ENCODE measurements at places on chromosomes 5 and 9. TPM values are rescaled to one million over a fixed set of nuclear protein-coding genes. Genes with fewer than 3 reads are reported as not detected.
A peak's percentile ranks its signal among the peaks of the same experiment; 100 is the strongest.

The CACNA1B gene
- not detected for total RNA-seq

The PDCD1LG2 gene
- 2.1 TPM for total RNA-seq

The MTAP gene
- 20.4 TPM for total RNA-seq

DNA sequence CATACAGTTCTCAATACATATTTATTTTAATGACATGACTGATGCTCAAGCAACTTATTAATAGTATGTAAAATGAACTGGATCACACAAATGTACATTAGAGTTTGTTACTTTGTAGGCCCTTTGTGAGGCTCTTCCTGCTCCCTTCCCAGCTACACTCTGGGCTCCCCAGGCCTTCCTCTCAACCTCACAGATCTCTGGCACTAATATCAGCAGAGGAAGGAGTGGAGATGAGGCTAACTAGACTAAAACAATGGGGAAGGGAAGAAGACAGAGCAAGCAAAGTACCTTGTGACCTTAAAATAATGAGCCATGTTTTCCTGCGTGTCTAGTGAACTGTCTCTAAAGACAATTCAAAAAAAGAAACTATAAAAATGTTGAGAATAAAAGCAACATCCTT lies 30.3 kb upstream of the TEK start:
- H3K4me3 ChIP-seq = no peak overlapping the region
- no peak for DNase-seq
- H3K4me1 ChIP-seq = no peaks in the 10 kb centered on the region
- H3K36me3 ChIP-seq = no peaks in the 10 kb centered on the region

GRCh38 chr5:141844414-141845097 lies 33.7 kb downstream of the PCDH1 start:
- no peak overlapping the region for H3K4me3 ChIP-seq
- no peaks in the 10 kb centered on the region for H3K4me1 ChIP-seq
- H3K27ac ChIP-seq = no peak overlapping the region

GRCh38 chr9:93398471-93398870 lies 53.0 kb upstream of the FAM120A start:
- no peak for DNase-seq
- no peaks in the 10 kb centered on the region for H3K27me3 ChIP-seq
- no peaks in the 10 kb centered on the region for H3K4me1 ChIP-seq
- no peaks in the 10 kb centered on the region for H3K36me3 ChIP-seq
- H3K27ac ChIP-seq = no peak overlapping the region

- peak overlapping the region; percentile 42 for H3K4me3 ChIP-seq
- H3K4me1 ChIP-seq = peaks cover 5% of the 10 kb centered on the region
- no peak for DNase-seq
- H3K27ac ChIP-seq = peak overlapping the region; percentile 59
- H3K27me3 ChIP-seq = no peaks in the 10 kb centered on the region
- no peaks in the 10 kb centered on the region for H3K36me3 ChIP-seq
Observed at GRCh38 chr5:107671742-107672210, 1.0 kb upstream of the EFNA5 start.

- H3K36me3 ChIP-seq = no peaks in the 10 kb centered on the region
- no peak overlapping the region for H3K4me3 ChIP-seq
- DNase-seq = no peak
- no peaks in the 10 kb centered on the region for H3K27me3 ChIP-seq
Observed at GRCh38 chr5:39049315-39049714, 24.9 kb downstream of the RICTOR start.

DNA sequence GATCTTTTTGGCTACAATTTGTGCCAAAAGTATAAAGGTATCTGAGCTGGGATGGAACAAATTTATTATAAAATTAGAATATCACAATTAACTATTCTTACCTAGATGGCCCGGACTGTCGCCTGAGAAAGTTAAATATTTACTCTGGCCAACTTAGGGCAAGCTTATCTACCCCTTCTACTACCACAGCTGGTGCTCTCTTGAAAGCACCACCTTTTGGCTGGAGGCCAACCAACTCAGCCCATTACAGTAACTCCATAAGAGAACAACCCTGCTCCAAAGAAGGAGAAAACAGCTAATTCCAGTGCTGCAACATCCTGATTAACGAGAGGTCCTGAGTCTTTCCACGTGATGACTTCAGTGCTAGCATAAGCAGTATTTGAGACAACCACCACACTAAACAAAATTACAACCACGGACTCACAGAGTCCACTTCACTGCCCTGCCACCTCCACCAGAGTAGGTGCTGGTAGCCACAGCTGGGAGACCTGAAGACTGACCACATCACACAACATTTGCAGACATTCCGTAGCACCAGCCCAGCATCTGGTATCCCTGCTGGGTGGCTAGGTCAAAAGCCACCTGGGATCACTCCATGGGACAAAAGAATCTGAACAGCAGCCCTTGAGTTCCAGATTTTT lies 43.2 kb downstream of the RGMB start:
- no peak overlapping the region for H3K4me3 ChIP-seq
- no peak for DNase-seq
- H3K27ac ChIP-seq = no peak overlapping the region
- H3K36me3 ChIP-seq = no peaks in the 10 kb centered on the region

DNA sequence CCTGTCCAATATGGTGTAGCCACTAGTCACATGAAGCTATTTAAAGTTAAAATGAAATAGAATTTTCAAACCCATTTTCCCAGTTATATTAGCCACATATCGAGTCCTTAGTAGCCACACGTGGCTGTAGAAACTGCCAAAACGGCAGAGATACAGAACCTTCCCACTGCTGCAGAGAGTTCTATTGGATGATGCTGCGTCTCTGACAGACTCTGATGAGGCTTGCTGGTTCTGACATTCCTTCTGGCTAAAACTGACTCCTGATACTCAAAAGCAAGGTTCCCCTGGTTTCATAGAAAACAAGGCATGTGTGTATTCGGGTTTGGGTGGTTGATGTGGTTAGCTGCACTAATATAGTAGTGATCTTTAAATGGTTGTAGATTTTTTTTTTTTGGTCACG lies 91.5 kb downstream of the TLE4 start:
- no peak overlapping the region for H3K27ac ChIP-seq
- no peak for DNase-seq
- no peaks in the 10 kb centered on the region for H3K36me3 ChIP-seq
- H3K4me1 ChIP-seq = peaks cover 19% of the 10 kb centered on the region
- H3K4me3 ChIP-seq = no peak overlapping the region
- H3K27me3 ChIP-seq = no peaks in the 10 kb centered on the region

DNA sequence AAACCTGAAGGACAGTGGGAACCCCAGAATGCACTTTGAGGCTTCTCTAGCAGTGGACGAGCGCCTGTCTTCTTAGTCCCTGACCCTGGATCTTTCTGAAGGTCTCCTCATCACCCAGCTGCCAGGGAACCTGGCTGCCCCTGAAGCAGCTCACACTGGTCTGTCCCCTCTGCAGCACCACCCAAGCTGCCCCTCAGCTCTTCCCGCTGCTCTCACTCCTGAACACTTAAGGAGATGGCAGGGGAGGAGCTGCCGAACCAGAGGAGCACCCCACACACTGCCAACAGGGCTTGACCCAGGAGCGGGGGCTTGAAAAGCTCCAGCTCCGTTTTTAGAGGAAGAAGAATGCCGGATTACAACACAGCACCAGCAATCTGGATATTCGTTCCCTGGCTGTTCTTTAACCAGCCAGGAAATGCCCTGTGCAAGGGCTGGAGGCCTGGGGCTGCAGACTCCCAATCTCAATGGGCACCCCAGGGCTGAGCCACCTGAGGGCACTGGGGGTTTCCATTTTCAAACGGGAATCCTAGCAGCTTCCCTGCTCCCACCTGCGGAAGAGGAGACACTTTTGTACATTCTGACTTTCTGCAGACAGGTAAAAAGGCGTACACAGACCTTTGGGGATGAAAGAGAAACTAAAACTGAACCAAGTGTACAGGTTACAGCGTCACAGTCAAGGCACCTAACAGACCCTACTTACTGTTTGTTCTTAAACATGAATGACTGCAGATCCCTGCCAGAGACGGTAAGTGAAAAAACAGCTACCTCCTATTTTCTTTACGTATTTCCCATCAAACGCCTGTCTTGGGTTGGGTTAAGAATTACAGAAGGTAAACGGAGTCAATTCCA lies 36.3 kb downstream of the GOLM1 start:
- no peak overlapping the region for H3K27ac ChIP-seq
- H3K27me3 ChIP-seq = no peaks in the 10 kb centered on the region
- H3K4me1 ChIP-seq = no peaks in the 10 kb centered on the region
- DNase-seq = no peak
- H3K4me3 ChIP-seq = no peak overlapping the region

GRCh38 chr9:111759762-111760639 lies 34.7 kb downstream of the SHOC1 start:
- no peaks in the 10 kb centered on the region for H3K36me3 ChIP-seq
- H3K4me1 ChIP-seq = no peaks in the 10 kb centered on the region
- no peaks in the 10 kb centered on the region for H3K27me3 ChIP-seq
- H3K4me3 ChIP-seq = no peak overlapping the region
- DNase-seq = peak; percentile 77

DNA sequence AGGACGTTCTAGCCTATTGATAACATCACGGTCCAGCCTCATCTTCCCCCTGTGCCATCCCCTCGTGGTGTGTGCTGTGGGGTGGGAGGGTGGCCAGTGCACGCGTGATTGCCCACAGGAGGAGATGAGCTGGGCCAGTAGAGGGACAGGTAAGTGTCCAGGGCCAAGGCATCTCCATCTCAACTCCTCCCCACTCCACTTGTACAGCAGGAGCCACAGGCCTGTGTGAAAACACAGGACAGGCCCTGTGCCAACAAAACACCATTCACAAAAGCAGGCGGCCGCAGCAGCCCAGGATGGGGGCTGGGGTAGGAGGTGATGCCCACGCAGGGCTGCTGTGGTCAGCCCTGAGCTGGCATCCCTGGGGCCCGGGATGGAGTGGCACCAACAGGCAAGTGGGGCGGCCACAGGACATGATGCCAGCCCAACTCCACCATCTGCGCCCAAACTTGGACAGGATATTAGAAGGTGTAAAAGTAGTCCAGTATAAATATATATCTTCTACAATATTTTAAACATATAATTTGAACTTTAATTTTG lies 32.6 kb downstream of the TPPP start:
- H3K27me3 ChIP-seq = no peaks in the 10 kb centered on the region
- H3K4me3 ChIP-seq = no peak overlapping the region
- H3K36me3 ChIP-seq = no peaks in the 10 kb centered on the region
- H3K4me1 ChIP-seq = no peaks in the 10 kb centered on the region
- H3K27ac ChIP-seq = no peak overlapping the region

DNA sequence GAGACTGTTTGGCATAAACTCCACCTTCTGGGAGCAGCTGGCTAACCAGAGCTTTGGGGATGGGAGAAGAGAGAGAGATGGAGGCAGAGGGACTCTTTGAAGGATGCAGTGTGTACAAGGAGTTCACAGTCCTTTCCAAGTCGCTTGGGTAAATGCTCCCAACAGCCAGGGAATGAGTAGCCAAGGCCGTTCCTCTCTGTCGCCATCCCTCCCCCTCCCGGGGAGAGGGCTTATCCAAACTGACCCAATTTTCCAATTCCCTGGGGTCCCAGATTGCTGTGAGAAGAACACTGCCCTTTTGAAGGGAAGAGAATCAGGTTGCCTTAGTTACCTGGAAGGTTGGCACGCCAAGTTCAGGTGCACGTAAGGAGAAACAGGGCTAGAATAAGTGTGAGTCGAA lies 7.9 kb downstream of the WWC1 start:
- H3K27ac ChIP-seq = no peak overlapping the region
- H3K4me3 ChIP-seq = no peak overlapping the region
- no peak for DNase-seq
- H3K4me1 ChIP-seq = no peaks in the 10 kb centered on the region

GRCh38 chr5:39605588-39606575 lies 181.1 kb upstream of the DAB2 start:
- DNase-seq = no peak
- no peaks in the 10 kb centered on the region for H3K4me1 ChIP-seq
- H3K4me3 ChIP-seq = no peak overlapping the region
- no peaks in the 10 kb centered on the region for H3K36me3 ChIP-seq
- H3K27me3 ChIP-seq = no peaks in the 10 kb centered on the region
- no peak overlapping the region for H3K27ac ChIP-seq

DNA sequence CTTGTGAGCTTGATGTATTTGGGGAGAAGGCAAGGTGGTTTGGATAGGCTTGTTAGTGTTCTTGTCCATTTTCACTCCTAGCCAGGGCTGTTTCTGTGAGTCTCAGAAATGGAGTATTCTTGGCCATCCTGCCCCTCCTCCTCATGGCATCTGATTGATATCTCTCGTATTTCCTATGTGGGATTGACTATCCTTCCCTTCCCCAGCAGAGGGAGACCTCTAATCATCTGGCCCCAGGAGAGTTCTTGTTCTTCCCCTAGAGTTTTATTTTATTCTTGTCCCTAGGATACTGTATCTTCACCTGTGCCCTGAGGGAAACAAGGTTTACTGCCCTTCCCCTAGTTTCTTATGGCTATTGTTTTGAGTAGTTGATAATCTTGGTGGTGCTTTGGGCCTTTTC lies 114.4 kb downstream of the VPS13A start:
- DNase-seq = no peak
- H3K27ac ChIP-seq = no peak overlapping the region
- H3K36me3 ChIP-seq = no peaks in the 10 kb centered on the region
- no peak overlapping the region for H3K4me3 ChIP-seq
- H3K27me3 ChIP-seq = no peaks in the 10 kb centered on the region

DNA sequence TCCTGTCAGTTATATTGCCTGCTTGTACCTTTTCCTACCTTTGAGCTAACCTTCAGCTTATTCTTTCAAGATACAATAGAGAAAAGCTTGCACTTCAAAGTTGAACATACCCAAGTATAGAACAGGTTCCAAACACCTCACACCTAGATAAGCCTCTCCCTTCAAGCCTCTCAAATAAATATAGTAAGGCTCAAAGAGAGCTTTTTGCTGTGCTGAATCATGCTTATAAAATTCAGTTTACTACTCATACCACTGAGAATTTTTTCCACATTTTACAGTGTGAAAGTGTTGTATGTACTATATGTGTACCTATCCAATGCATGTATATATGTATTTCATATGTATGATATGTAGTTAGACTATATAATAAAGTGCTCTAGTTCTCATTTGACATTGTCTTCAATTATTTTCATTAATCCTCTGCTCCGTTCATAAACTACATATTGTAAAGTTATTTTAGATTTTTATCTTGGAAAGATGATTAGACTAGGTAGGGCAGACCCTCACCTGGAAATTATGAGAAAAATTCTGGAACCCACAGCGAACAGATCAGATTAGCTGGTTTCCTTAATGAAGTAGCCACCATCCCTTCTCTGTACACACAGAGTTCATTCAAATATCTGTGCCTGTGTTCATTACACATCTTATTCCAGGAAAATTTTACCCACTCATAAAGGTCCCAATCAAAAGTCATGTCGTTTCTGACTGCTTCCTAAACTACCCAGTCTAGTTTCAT lies 149.2 kb upstream of the RGMB start:
- H3K4me3 ChIP-seq = no peak overlapping the region
- H3K27ac ChIP-seq = no peak overlapping the region
- no peak for DNase-seq
- H3K36me3 ChIP-seq = no peaks in the 10 kb centered on the region
- no peaks in the 10 kb centered on the region for H3K4me1 ChIP-seq
- no peaks in the 10 kb centered on the region for H3K27me3 ChIP-seq

DNA sequence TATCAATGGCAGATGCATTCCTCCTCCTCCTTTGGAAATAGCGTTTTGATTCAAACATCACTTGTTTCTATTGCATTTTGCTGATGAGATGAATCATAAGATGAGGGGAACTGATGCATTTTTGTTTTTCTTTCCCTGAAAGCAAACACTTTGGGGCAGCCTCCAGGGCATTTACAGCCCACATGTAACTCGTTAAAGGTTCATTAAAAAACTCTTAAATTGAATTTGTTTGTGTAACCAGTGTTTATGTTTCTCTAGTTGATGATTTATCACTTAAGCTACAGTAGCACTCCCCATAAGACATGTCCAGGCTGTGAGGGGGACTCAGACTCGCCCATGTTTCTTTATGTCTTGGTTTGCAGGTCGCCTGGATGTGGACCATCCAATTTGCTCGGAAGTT lies 246.1 kb upstream of the ANKH start:
- no peak for DNase-seq
- H3K27ac ChIP-seq = no peak overlapping the region
- no peaks in the 10 kb centered on the region for H3K27me3 ChIP-seq
- no peaks in the 10 kb centered on the region for H3K36me3 ChIP-seq
- no peaks in the 10 kb centered on the region for H3K4me1 ChIP-seq
